Neural progenitor cell (in vitro differentiated cells): ENCODE measurements at places on chromosomes 2 and 18. TPM values are rescaled to one million over a fixed set of nuclear protein-coding genes. Genes with fewer than 3 reads are reported as not detected.

- DNase-seq = no peak
Observed at GRCh38 chr2:169673921-169674320, 20.3 kb downstream of the CFAP210 start.

DNA sequence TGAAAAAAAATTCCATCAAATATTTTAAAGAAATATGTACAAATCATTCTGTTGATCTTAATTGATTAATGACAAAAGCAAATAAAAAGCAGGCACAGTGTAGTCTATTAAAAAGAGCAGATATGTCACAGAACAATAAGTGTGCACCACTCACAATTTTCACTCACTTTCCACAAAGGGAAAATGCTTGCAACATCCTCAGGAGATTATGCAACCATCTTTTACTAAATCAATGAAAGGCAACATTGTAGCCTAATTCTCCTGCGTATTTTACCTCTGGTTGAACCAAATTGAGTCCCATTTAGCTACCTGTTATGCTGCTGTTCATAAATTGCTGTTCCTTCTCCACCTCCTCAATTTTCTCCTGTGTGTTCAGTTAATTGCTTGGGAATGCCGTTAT, 1346.8 kb upstream of the PIK3C3 start:
- no peak for DNase-seq

DNA sequence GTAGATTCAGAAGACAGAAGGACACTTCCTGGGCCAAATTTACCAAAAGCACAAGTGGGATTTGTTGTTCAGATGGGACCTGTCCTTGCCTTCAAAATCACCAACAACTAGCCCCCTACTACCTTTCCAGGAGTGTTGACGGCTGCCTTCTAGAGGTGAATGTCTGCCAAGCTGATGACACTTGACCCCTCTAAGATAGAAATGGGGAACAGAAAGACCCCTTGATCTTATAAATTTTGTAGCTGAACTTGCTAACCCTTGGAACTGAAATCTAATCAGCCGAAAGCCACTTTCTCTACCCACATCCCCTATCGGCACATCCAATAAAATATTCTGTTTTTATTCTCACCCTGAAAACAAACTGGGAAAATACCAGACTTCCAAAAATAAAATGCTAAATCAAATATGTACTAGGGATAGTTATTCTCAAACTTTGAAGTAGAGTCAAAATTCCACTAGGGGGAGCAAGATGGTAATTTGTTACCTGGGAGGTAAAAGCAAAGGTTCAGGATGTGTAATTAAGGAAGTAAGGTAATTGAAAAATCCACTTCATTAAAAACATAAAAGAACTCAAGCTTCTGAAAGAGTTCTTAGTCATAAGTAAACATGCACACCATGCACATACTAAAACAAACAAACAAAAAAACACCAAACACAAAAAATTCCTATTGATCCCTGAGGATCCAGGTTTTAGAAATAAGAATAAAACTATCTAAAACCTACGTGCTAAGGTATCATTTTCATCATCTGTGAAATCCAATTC, 119.2 kb downstream of the ANKRD44 start:
- peak; percentile 60 for DNase-seq

DNA sequence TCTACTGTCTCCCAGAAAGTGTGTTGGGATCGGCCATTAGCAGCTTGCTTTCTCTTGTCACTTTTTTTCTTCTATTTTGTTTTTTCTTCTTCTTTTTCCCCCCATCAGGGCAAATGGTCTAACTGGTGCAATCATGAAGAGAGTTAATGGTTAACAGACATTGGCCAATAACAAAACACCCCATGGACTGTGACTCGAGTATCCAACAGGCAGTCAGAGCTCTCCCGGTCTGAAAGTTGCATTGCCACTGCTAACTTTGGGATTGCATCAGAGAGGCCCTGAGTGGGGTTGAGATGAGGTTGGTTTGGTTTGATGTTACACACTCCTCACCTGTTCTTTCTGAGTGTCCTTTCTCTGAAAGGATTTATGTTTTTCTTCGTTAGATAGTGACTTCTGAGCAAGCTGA, 12.9 kb upstream of the SNORC start:
- no peak for DNase-seq

DNA sequence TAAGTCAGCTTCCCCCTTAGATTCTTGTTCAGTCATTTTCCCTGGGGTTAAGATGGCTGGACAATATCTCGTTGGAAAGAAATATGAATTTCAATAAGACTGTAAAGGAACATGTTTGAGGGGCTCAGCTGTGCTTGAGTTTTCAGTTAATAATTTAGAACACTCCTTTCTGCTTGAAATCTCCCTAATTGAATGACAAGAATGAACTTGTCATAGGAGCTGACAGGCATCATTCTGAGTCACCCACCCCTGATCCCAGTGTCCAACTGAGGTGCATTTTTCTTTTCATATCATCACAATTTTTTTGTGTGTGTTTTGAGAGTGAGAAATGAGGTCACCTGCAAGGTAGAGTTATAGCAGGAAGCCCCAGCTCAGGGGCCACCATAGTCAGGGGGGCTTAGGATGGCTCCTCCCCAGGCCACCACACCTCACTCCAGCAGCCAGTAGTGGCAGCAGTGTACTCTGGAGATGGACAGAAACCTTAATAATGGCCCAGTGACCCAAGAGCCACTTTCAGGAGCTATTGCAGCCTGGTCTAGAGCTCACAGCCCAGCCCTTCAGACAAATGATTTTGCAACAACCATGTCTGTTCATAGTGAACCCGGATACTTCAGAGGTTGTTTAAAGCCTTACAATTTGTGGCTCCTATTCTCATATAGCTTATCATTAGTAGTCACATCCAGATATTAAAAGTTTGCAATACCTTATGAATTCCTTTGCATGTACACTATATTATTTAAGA, 174.5 kb downstream of the MAIP1 start:
- no peak for DNase-seq

Gene MGAT4A
- 6.1 and 8.0 TPM in 2 replicates for total RNA-seq

GRCh38 chr18:36075862-36076587, 8.7 kb upstream of the RPRD1A start:
- DNase-seq = no peak

GRCh38 chr2:85516653-85517389, 22.1 kb upstream of the MAT2A start:
- DNase-seq = no peak

Gene CCDC68
- total RNA-seq = not detected in 2 replicates

DNA sequence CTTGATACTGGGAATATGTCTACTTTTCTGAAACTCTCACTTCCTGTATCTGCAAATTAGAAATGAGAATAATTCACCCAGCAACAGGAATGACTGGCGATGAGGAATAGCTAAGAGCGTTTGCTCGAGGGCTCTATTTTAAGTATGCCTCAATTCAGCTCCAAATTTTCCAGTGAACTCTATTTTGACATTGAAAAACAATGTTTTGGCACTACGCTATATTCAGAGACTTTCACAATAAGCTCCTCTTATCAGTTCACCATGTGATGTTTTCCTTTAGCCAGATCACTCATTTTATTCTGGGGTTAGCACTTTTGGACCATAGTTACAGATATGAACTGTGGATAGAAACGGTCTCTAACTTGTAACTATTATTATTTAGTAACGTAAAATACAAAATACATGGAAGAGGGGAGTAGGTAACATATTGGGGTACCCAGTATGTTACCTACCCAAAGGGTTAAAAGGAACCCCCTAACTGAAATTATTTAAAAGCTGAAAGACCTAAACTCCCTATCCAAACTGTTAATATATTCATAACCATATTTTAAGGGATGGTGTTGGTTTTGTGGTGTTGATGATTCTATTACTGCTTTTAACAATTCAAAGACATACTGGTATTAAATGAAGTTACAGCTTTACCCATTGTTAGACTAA, 28.1 kb downstream of the SLC40A1 start:
- DNase-seq = no peak

Gene MROH2A
- not detected in 2 replicates for total RNA-seq

GRCh38 chr2:158269143-158269542, 167.5 kb downstream of the UPP2 start:
- no peak for DNase-seq

GRCh38 chr2:138395565-138396306, 105.8 kb upstream of the SPOPL start:
- DNase-seq = no peak

- no peak for DNase-seq
Observed at GRCh38 chr2:232929303-232930058, 59.4 kb downstream of the SNORC start.

- no peak for DNase-seq
Observed at GRCh38 chr2:231181860-231182512, 16.4 kb upstream of the ARMC9 start.

Gene NT5C1B
- not detected in 2 replicates for total RNA-seq

Gene SESTD1
- total RNA-seq = 24.8 and 43.1 TPM in 2 replicates

Gene NT5DC4
- not detected in 2 replicates for total RNA-seq

Gene SKA1
- 31.4 and 57.2 TPM in 2 replicates for total RNA-seq

DNA sequence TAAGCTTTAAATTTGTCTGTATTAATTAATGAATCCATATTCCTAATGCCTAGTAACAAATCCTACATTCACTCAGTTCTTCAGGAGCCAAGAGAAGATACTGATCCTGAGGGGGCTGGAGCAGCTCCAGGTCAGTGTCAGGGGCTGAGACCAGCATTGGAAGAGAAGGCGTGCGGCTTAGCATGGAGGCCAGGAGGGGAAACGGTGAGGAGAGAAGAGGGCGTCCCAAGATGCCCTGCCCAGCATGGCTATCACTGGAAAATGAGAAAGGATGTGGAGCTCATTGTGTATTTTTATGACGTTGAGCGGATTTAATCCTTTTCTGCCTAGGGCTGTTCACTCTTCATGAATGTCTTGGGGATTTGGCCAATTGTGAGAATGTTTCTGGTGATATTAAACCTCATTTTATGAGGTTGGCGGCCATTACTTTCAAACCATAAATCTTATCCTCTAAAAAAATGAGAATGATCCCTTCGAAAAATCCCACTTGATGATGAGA, 131.7 kb downstream of the KCTD1 start:
- no peak for DNase-seq

GRCh38 chr18:13550418-13551304, 175.7 kb downstream of the FAM210A start:
- no peak for DNase-seq

- DNase-seq = no peak
Observed at GRCh38 chr2:108910541-108911396, 78.3 kb downstream of the EDAR start.

- DNase-seq = no peak
Observed at GRCh38 chr2:105517814-105518705, 119.2 kb upstream of the FHL2 start.

GRCh38 chr2:146989741-146990140, 855.1 kb upstream of the ACVR2A start:
- no peak for DNase-seq

Gene SERPINB10
- not detected in 2 replicates for total RNA-seq

Gene MYOM1
- total RNA-seq = 0.45 and 1.4 TPM in 2 replicates

DNA sequence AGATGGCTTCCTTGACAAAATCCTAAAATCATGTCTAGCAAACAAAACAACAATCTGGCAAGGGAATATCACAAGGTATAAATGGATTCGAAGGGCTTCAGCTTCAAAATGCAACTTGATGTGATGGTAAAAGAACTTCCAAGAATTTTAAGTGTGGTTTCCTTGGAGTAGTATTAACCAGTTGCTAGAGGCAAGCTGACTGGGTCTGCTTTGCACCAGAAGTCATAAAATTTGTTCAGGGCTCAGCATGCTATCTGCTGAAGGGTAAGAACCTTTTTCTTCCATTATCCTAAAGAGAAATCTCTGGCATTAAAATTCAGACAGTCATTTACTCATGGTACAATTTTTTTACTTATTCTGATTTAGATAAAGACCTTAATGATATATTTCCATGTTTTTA, 516.7 kb downstream of the TXNL1 start:
- DNase-seq = no peak

Gene ENOSF1
- 20.2 and 29.7 TPM in 2 replicates for total RNA-seq

Gene MAL
- not detected in 2 replicates for total RNA-seq
